ENCODE measurements at places on chromosomes 5 and 9.

- no peak for DNase-seq
Measured at GRCh38 chr5:4929092-4929655, 211.0 kb upstream of the ADAMTS16 start.

- no peak for DNase-seq
Measured at GRCh38 chr9:98457726-98458370, 202.4 kb upstream of the TBC1D2 start.

GRCh38 chr9:137987244-137988030 lies 109.9 kb downstream of the CACNA1B start:
- no peak for DNase-seq

DNA sequence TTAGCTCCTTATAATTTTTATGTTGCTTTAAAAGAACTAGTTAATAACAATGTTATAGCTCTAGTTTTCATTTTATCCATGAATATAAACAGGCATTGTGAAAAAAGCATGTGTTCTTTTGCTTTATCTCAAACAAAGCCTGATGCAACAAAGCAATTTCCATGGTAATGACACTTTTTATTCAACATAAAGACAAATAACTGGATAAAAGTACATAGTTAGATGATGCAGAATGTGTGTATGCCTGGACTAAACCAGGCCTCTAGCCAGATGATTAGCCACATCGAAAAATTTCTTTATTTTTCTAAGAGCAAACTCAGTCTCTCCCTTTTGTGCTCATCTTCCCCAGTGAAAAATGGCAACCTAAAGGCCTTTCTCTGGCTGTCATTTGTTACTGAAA lies 125.6 kb upstream of the TARS1 start:
- no peak for DNase-seq

DNA sequence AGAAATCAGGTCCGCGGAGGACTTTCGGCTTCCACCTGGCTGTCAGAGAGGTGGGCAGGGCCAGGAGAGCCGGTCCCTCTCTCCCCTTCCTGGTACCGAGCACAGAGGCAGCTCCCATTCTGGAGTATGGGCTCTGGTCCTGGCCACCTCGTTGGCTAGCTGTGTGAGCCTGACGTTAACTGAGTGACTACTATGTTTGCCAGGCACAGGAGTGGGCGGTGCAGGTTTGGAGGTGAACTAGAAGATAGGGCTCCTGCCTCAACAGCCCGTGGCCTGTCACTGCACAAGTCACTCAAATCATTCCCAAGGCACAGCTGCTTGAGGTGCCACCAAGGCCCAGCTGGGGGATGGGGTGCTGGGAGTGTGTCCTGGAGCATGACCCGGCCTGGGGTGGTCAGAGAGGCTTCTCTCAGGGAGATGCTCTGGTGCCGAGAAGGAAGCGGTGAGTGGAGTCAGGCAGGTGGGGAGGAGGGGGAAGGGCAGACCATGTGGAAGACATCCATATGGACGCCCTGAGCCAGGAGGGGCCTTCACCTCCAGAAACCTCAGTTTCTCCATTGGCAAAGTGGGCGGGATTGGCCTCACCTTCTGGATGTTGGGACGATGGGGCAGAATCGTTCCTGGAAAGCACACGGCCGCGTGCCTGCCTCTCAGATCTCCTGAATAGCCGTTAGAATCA lies 39.5 kb downstream of the NCS1 start:
- peak; percentile 44 for DNase-seq

- no peak for DNase-seq
Measured at GRCh38 chr5:33828626-33829308, 63.0 kb downstream of the ADAMTS12 start.
